ENCODE measurements at places on chromosomes 3 and 15.

DNA sequence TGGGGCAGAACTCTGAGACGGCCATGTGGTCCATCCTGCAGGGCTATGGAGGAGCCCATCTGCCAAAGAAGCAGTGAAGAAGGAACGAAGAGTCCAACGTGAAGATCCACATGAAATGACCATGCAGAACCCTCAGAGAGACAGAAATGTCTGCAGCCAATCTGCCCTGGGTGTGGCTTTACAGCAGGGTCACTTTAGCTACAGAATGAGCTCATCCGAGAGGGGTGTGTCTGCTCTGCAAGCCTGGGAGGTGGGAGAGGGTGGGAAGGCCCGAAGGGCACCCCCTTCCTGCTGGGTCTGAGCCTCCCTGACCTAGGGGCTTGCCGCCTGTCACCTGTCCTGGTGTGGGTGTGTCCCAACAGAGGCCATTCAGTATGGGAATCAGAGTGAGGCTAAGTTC lies 176.3 kb downstream of the ATP10A start:
- ATAC-seq: no peak

- ATAC-seq: no peak
Measured at GRCh38 chr15:101521591-101521990, 32.1 kb upstream of the PCSK6 start.

GRCh38 chr3:153528473-153528872 lies 366.4 kb downstream of the RAP2B start:
- no peak for ATAC-seq

DNA sequence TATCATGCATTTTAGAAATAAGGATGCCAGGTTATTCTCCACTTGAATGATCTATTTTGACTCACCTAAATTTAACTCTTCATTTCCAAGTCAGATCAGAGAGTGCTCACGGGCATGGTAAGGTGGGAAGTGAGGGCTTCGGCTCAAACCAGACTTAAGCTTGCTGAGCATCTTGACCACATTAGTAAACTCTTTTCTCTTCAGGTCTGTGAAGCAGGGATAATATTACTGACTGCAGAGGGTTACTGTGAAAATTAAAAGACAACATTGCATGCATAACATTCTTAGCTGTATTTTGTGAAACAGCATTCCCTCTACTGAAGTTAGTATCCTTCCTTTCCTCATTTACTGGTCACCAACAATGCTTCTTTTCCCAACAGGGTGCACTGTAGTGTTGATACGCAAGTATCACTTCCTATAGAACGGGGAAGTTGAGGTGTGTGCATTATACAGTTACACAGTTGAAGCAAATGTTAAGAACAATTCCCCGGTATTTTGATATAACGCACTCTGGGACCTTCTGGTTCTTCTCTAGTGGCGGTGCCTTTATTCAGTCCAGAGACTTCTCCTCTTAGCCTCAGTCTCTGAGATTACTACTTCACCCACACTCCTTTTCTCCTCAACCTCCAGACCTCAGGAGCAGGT lies 74.1 kb upstream of the MNS1 start:
- no peak for ATAC-seq

GRCh38 chr15:78097667-78098066 lies 5.3 kb downstream of the SH2D7 start:
- ATAC-seq: no peak

DNA sequence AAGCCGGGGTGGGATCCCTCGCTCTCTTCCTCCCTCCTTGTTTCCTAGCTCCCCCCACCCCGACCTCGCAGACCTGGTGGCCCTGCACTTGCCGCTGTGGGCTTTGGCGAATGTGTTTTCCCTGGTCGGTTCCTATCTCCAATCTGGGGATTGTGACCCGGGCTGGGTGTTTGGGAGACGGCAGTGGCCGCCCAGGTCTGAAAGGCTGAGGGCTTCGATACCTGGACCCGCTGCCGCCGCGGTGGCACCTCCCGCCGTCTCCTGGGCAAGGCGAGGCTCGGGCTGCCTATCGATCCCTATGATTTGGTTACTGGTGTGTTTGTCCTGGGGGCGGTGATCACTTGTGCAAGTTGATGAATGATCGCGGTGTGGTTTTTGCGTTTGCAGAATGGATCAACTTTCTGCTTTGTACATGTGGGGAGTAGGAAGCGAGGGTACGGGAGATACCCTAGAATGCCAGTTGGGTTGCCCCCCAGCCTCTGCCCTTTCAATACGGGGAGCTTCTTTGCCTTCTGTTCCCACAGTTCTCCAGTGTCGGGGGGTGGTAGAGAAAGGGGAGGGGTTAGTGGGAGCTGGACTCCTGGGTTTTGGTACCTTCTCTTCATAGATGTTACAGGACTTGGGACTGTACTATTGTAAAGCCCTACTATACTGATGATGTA lies 3.0 kb downstream of the BBX start:
- no peak for ATAC-seq

- ATAC-seq: no peak
Measured at GRCh38 chr3:48528048-48528447, 24.1 kb upstream of the SHISA5 start.

DNA sequence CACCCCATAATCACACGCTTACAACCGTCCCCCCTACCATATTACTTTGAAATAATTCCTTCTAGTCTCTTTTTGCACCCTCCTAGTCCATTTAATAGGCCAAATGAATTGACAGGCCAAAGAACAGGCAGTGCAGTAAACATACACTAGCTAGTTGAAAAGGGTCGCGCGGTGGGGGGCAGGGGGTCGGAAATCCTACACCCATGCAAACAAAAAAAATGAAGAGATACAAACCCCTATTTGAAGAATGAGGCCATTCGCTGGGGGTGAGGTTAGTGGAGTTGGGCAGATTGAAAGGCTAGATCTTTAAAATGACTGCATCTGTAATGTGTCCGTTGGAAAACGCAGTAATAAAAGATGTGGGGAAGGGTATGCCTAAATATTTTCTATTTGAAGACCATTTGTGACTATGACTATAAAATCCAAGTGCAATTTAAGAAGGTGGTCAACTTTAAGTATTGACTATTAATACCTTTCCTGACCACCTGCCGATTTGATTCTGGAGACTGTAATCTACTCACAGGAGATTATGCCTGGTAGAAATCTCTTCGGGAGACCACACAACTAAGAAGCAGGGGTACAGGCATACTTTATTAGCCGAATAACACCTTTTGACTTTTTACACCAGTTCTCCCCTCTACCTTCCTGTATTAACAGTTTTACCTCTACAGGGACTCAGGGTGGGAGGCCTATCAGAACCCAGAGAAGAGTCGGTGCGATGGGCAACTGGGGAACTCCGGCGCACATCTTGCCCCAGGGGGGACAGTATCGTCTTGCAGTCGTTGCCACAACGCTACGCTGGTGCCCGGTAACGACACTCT lies 762 bp upstream of the ARL6 start:
- ATAC-seq: no peak

DNA sequence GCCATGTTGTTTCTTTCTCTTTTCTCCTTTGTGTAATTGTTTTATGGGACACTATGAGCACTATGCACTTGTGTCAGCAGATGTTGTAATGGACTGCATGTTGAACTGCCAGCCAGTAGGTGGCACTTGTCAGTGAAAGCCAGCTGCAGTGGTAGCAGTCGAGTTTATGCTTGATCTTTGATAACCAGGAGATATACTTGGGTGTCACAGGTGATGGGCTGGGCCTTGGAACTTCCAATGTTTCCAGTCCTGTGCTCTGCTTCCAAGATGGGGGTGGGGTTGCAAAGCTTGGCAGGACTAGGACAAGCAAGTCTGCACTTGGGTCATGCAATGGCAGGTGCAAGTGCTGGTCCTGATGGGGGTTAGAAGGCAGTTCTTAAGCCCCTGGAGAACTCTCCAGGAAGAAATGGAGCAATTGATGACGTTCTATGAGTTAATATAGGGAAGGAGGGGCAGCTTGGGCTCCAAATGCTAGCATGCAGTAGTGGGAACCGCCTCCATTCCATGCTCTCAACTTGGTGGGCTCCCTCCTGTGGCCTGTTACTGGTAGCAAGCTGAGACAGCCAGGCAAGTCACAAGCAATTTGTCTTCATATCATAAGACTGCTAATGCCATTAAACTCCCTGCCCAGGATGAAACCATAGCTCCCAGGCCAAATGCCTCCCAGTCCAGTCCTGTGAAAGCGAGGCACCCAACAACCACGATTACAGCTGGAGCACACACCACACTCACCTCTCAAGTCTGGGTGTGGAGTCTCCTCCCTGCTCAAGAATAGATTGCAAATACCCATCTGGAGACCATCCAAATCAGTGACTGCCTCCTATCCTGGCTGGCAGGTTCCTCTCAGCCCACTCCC lies 287.2 kb downstream of the CGGBP1 start:
- peak; percentile 58 for ATAC-seq

- ATAC-seq: no peak
Measured at GRCh38 chr3:72344236-72344635, 504.0 kb downstream of the SHQ1 start.

DNA sequence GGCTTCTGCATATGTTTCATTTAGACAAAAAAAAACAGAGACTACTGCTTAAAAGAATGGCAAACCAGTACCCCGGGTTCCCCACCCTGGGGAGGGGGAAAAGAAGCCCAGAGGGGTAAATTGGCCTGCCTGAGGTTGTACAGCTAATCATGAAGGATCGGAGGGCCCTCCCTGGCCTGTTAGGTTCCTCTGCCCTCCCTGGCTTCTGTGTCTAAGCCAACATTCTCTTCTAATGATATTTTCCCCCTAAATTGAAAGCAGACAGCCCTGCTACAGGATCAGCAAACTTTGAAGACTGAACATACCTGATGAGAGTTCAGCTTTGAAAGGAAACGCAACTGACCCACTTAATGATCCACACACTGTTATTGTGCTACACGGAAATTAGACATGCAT lies 2.5 kb downstream of the ARHGAP31 start:
- ATAC-seq: no peak

- no peak for ATAC-seq
Measured at GRCh38 chr15:41559239-41559782, 299 bp downstream of the TYRO3 start.

GRCh38 chr15:24961967-24962366 lies 7.2 kb downstream of the SNRPN start:
- ATAC-seq: no peak

DNA sequence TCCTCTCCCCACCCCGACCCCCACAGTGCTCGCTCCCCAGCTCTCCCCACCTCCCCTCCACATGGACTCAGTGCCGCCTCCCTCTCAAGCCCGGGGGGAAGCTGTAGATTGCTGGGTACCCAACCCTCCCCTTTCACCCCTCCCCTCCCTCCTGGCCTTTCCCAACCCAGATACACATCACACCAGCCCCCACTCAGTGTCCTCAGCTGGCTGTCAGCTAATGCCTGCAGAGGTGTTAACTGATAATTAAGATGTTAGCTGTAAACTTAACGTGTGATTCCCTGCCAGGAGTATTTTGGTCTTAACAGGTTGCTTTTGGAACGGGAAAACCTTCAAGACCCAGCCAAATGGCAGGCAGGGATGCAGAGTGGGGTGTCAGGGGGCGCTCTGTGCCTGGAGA lies 39.4 kb upstream of the LINGO1 start:
- ATAC-seq: no peak

- ATAC-seq: no peak
Measured at GRCh38 chr3:53581671-53582070, 87.3 kb downstream of the CACNA1D start.

- peak; percentile 34 for ATAC-seq
Measured at GRCh38 chr15:85316244-85316934, 64.0 kb upstream of the AKAP13 start.

DNA sequence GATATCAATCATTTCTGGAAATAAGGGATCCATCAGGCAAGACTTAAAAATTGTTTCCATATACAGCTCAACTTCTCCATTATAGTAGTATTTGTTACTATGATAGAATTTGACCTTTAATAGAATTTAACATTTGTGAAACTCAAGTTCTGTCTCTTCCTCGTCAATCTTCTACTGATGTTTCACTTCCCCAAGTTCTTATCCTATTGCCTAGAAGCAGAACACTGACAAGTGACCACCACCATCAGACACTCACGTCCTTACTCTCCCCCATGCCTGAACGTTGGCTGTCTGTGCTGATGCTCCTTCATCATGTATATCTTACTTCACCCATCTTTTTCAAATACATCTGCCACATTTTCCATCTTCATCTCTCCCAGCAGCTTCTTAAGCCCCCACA lies 26.6 kb upstream of the TAFA4 start:
- no peak for ATAC-seq

GRCh38 chr3:1623896-1624295 lies 474.8 kb upstream of the CNTN4 start:
- ATAC-seq: no peak

- no peak for ATAC-seq
Measured at GRCh38 chr15:75924576-75924975, 20.9 kb downstream of the FBXO22 start.

DNA sequence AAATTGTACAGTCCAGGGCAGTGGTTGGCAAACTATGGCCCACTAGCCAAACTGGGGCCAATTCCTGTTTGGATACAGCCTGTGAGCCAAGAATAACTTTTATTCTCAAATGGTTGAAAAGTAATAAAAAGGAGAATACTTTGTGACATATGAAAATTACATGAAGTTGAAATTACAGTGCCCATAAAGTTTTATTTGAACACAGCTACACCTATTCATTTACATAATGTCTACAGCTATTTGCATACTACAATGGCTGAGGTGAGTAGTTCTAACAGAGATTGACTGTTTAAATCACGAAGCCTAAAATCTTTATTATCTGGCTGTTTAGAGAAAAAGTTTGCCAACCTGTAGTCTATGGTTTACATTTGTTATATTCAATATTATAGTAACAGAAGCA lies 600.1 kb downstream of the MAGI1 start:
- no peak for ATAC-seq

DNA sequence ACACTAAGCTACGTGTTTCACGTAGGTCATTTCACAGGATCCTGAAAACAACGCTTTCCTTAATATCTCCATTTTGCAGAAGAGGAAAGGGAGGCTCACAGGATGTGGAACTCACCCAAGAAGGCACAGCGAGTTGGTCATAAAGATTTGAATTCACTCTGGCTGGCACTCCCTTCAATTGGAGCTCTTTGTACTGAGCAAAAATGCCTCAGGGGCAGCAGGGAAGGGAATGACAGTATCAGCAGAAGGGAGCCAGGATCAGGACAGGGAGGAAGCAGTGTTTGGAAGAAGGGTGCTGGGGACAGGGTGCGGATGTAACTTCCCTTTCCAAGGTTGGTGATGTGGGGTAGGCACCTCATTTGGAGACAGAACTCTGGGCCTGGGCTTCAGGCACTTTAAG lies 1.1 kb upstream of the ST6GAL1 start:
- no peak for ATAC-seq

DNA sequence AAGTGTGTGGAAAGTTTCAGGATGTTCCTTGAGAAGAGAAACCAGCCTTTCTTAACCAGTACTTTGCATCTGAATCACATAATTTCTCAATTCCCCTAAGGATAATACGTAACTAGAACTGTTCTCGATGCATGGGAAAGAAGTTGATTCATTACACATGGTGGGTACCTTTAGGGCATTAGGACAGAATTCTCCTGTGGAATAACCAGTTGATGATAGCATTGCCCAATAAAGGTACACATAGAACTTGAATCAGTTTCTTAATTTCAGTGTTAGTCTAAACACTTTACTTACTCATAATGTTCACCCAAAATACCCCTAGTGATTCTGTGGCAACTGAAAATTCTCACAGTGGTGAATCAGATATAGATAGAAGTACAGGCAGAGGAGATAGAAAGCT lies 1030.9 kb downstream of the ROBO1 start:
- no peak for ATAC-seq

- ATAC-seq: no peak
Measured at GRCh38 chr3:119240101-119240590, 532 bp downstream of the B4GALT4 start.

- ATAC-seq: no peak
Measured at GRCh38 chr3:39651993-39652739, 157.2 kb upstream of the MYRIP start.

Data from activated CD4-positive, CD25-positive, alpha-beta regulatory T cell treated with anti-CD3 and anti-CD28 coated beads, Interleukin-2, amount 50 U/mL, for 24 hours (primary cell).